ENCODE measurements at places on chromosomes 4 and X.

DNA sequence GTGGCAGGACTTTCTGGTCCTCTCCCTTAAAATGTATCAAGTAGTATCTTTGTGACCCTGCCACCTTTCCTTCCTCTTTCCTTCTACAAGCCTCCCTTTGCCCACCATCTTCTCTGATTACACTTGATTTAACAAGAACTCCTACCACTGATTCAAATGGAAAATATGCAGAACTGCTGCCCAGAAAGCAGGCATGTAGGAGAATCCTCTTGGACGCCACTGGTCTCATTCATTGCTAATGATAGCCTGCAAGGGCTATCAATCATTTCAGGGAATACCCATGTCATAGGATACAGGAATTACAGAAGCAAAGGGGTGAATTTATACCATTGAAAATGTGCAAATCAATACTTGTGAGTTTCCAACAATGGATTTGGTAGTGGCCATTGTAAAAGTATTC is 294.6 kb upstream of the NRK start:
- DNase-seq, result no peak

- no peak for DNase-seq
Observed at GRCh38 chrX:128287693-128288092, 235.5 kb upstream of the ACTRT1 start.

GRCh38 chrX:66193821-66194220 is 29.8 kb downstream of the HEPH start:
- no peak for DNase-seq

DNA sequence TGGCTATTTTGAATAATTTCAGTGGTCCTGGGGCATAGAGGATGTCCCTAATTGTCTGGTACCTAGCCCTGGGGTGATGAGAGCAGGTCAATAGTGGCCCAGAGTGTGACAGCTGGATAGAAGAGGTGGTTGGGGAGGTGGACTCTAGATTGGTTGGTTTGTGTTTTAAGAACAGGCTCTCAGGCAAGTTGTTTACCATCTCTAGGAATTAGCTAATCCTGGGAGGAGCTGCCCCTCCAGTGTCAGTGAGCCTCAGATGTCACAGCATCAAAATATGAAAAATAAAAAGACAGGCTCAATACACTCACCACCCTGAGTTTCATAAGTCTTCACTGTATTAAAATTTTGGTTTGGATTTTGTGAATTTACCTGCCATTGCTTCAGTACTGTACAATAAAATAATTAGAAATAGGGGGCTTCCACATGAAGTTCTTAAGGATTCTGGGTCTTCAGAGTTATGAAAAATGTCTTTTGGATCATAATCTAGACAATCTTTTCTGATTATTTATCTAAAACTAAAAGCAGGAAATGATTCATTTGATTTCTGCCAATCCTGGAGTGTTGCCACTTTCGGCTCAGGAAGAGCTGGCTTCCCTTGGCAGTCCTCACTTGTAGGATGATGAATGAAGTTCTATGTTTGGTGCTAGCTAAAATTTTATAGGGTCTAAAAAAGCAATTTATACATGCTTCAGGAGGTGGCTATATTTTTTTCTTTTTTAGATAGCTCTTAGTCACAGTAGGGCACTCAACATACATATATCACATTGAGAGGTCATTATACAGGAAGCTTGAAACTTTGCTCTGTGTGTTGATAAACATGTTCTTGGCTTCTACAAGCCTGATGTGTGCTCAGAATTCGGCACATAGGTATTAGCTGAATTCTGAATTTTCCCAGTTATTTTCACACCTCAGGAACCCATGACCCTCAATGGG is 395.1 kb downstream of the RAB28 start:
- DNase-seq, result no peak

DNA sequence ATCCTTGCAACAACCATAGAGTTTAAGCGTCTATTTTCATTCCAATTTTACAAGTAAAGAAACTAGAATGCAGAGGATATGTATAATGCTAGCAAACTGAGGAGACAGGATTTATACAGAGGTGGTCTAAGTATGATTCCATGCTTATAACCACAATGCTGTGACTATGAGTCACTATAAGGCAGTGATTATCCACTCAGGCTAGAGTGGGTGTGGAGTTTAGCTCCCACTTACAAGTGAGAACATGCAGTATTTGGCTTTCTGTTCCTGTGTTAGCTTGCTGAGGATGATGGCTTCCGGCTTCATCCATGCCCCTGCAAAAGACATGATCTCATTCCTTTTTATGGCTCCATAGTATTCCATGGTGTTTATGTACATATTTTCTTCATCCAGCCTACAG is 41.6 kb upstream of the EDA2R start:
- DNase-seq, result no peak

DNA sequence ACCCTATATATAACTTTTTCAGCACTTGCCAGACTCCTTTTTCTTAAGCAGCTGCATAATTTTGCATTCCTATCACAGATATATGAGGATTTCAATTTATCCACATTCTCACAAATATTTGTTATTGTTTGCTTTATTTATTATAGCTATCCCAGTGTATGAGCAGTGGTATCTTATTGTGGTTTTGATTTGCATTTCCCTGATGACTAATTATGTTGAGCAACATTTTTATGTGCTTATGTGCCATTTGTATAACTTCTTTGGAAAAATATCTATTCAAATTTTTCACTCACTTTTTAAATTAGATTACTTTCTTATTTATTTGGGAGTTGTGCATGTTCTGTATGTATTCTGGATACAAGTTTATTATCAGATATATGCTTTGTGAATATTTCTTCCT is 361.9 kb downstream of the KCTD8 start:
- DNase-seq, result no peak

DNA sequence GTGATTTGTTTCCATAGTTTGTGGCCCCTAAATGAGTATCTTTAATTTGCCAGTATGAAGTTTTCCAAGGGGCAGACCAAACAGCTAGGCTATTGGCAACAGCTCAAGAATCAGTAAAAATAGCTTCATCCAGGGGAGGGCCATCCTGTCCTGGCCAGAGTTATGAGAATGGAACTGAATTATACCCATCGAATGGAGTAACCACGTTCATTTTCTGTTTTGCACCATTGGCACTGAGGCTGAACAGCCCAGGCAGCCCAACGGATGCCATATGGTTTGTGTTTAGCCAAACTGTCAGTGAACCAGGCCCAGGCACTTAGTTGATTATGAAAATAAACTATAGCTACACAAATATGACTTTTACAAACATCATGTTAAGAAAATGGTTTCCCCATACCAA is 17.7 kb upstream of the ASB5 start:
- no peak for DNase-seq

GRCh38 chrX:106042296-106042695 is 3.8 kb upstream of the SERPINA7 start:
- no peak for DNase-seq

DNA sequence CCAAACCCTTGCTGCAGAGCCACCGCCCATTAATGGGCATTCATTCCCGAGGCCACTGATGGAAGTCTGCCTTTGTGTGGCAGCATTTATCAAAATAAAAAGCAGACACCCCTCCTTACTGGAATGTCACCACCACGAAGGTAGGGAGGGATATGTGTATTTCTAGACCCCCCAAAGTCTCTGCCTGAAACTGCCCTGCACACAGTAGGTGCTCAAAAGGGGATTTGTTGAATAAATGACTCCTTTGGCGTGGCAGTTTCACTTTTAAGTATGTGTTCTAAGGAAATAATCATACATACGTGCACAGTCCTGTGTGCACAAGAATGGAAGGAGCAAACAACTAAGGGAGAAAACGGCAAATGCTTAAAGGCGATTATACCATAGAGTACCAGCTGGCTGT is 23.6 kb upstream of the GLOD5 start:
- DNase-seq, result no peak

- DNase-seq, result peak; percentile 27
Observed at GRCh38 chrX:81120258-81120935, 81.3 kb downstream of the HMGN5 start.

GRCh38 chrX:27186671-27187070 is 276.5 kb downstream of the PPP4R3C start:
- no peak for DNase-seq

GRCh38 chrX:104255465-104255864 is 732 bp upstream of the ESX1 start:
- DNase-seq, result no peak

DNA sequence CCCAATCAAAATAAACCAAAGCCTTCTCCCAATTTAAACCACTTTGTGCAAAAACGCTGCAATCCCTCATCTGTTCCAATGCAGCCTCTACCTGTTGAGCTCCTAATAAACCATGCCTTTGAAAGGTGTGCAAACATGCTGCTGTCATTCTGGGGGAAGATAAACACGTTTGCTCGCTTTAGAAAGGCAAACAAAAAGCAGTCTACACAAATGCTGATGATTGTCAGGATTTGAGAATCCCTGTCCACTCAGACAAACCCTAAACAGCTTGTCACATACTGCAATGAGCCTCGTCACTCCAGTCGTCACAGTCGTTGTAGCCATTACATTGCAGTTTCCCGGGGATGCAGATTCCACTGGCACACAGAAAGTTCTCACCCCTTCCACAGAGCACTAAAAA is 145.2 kb downstream of the CORIN start:
- no peak for DNase-seq

DNA sequence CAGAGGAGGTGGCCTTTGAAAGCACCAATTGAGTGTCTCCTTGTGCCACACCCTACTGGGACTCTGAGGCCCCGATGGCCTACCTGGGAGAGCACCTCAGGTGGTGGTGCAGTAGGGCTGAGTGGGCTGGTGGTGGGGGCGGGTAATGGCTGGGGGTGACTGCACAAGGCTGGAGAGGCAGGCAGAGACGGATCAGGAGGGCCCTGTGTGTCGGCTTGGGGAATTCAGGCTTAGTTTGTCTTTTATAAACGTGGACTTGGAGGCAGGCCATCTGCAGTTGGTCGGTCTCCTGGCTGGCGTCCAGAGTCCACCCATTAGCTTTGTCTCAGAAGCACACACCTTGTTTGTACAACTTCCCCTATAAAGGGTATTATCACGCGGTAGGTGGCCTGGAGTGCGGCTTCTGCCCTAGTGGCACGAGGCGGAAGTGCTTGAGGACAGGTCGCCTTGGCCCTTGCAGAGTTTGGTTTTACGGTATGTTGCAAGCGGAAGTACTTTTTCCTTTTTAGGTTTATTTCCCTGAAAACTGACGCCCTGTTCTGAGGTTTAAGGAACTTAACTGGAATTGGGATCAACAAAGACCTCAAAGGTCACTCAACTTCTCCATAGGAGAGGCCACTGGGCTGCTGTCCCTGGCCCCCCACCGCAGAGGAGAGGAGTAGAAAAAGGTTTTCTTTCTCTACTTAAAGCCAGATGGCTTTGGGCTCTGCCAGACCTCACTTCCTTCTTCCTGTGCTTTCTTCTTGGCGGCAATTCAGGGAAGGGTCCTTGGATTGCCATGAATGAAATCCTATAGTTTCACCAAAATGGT is 8.0 kb downstream of the TBC1D14 start:
- DNase-seq, result peak; percentile 79

GRCh38 chr4:150323406-150324325 is 245.4 kb downstream of the DCLK2 start:
- no peak for DNase-seq

GRCh38 chr4:2248821-2249261 is 6.9 kb upstream of the HAUS3 start:
- no peak for DNase-seq

DNA sequence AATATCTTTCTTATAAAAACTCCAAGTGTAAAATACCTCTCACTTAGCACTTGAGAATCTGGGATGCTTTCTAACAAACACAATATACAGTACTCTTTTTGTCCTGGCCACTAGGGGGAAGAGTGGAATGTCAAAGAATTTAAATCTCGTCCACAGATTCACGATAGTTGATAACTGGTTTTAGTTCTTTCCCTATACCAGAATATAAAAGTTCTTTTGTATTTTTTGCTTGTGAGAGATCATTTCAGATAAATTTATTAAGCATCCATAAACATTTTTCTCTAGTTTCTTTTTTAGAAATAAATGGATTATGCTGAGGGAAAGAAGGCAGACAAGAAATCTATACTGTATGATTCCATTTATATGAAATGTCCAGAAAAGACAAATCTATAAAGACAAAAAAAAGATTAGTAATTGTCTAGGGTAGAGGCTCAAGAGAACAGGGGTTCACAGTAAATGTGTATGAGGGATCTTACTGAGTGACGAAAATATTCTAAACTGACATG is 50.4 kb downstream of the MGARP start:
- no peak for DNase-seq

- no peak for DNase-seq
Observed at GRCh38 chr4:135325264-135325663, 1123.7 kb upstream of the PABPC4L start.

GRCh38 chr4:173272996-173273395 is 61.2 kb downstream of the HMGB2 start:
- no peak for DNase-seq

- DNase-seq, result peak; percentile 68
Observed at GRCh38 chr4:24144381-24144780, 254.5 kb upstream of the PPARGC1A start.

GRCh38 chrX:149522916-149523315 is 17.8 kb upstream of the IDS start:
- no peak for DNase-seq

DNA sequence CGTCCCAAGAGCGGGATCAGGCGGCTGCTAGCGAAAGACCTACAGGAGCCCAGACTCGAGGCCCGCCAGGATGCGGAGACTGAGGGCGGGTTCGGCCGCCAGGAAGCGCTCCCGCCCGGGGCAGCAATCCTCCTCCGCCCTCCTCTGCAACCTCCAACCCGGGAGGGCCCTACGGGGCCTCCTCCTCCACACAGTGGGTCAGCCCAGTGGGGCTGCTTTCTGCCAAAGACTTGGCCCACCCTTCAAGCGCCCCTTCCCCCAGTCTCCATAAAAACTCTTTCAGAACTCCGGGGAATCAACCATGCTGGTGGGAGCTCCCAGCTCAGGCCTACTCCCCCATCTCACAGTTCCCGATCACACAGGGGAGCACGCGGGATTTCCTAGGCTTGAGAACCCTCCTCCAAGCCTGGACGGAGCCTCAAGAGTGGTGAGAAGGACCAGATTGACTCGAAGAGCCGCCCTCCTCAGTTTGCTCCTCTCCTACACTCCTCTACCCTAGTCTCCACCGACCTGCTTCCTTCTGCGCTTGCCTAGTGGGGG is 77.5 kb downstream of the RLIM start:
- peak; percentile 63 for DNase-seq

DNA sequence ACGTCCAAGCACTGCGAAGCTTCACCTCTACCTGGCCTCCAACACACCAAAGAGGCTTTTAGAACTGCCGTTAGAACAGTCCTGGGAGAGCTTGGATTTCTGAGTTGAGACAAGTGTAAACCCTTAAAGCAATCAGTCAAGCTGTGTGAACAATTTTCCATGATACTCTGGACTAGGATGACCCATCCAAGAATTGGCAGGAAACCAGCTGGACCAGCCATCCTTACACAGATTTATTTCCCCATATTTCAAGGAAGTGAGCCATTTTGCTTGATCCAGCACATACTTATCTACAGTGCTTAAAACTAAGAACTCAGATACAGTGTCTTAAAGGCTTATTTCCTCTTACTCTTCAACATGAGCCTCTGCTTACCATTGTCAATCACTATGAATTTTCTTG is 340.7 kb upstream of the HS3ST1 start:
- DNase-seq, result no peak

DNA sequence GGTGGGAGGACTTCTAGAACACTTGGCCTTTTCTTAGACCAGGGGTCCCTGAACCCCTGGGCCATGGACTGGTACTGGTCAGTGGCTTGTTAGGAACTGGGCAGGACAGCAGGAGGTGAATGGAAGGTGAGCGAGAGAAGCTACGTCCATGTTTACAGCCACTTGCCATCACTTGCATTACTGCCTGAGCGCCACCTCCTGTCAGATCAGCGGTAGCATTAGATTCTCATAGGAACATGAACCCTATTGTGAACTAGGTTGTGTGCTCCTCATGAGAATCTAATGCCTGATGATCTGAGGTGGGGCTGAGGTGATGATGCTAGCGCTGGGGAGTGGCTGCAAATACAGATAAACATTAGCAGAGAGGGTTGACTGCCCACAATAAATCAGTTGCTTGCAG is 100.9 kb upstream of the IGFBP7 start:
- no peak for DNase-seq
